ENCODE measurements at places on chromosomes 6 and 20. TPM values are rescaled to one million over a fixed set of nuclear protein-coding genes. Genes with fewer than 3 reads are reported as not detected.

GGTLC1 gene
- not detected for total RNA-seq

C20orf202 gene
- not detected for total RNA-seq

FAM209B gene
- not detected for total RNA-seq

- peak overlapping the region; percentile 52 for H3K4me3 ChIP-seq
- H3K27me3 ChIP-seq, result no peaks in the 10 kb centered on the region
- peak overlapping the region; percentile 88 for H3K27ac ChIP-seq
- no peaks in the 10 kb centered on the region for H3K36me3 ChIP-seq
- H3K4me1 ChIP-seq, result peaks cover 11% of the 10 kb centered on the region
- no peak for DNase-seq
Measured at GRCh38 chr6:28943557-28944411, 20.0 kb upstream of the TRIM27 start.

GRCh38 chr20:20224806-20225205 lies 143.1 kb upstream of the INSM1 start:
- H3K27me3 ChIP-seq, result no peaks in the 10 kb centered on the region
- no peak for DNase-seq
- H3K4me3 ChIP-seq, result no peak overlapping the region
- no peaks in the 10 kb centered on the region for H3K36me3 ChIP-seq

- no peak overlapping the region for H3K27ac ChIP-seq
- no peak for DNase-seq
- no peaks in the 10 kb centered on the region for H3K36me3 ChIP-seq
- no peaks in the 10 kb centered on the region for H3K27me3 ChIP-seq
- H3K4me1 ChIP-seq, result no peaks in the 10 kb centered on the region
- H3K4me3 ChIP-seq, result no peak overlapping the region
Measured at GRCh38 chr20:2699775-2700413, 7.3 kb downstream of the EBF4 start.
